Activated T-cell treated with anti-CD3 and anti-CD28 coated beads for 48 hours (primary cell): ENCODE measurements at places on chromosomes 16 and 17.

- DNase-seq: no peak
These were observed 2.3 kb upstream of the CLUH start for GRCh38 chr17:2713881-2714280.

GRCh38 chr17:49339354-49339753 lies 22.7 kb downstream of the ZNF652 start:
- DNase-seq: no peak

- DNase-seq: no peak
These were observed 149.1 kb downstream of the ZNF423 start for GRCh38 chr16:49706620-49707355.

DNA sequence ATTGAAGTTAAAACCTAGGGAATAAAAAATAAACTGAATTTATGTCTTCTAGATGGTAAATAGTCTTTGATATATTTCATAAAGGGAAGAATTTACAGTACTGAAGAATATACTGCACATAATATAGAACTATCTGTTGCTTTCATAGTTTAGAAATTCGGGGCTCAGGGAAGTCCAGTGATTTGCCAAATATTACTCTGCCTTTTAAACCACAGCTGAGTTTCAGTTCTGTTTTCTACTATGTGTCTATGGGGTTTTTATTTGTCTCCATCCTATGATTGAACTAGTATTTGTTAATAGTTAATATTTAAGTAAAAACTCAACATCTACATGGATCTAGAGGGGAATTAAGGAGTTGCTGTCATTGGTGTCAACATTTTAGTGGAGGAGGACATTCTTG lies 715.0 kb upstream of the CDH8 start:
- no peak for DNase-seq

GRCh38 chr17:46023783-46024388 lies 24.8 kb downstream of the STH start:
- DNase-seq: no peak

- no peak for DNase-seq
These were observed 29.9 kb downstream of the CIBAR2 start for GRCh38 chr16:85082173-85083050.

DNA sequence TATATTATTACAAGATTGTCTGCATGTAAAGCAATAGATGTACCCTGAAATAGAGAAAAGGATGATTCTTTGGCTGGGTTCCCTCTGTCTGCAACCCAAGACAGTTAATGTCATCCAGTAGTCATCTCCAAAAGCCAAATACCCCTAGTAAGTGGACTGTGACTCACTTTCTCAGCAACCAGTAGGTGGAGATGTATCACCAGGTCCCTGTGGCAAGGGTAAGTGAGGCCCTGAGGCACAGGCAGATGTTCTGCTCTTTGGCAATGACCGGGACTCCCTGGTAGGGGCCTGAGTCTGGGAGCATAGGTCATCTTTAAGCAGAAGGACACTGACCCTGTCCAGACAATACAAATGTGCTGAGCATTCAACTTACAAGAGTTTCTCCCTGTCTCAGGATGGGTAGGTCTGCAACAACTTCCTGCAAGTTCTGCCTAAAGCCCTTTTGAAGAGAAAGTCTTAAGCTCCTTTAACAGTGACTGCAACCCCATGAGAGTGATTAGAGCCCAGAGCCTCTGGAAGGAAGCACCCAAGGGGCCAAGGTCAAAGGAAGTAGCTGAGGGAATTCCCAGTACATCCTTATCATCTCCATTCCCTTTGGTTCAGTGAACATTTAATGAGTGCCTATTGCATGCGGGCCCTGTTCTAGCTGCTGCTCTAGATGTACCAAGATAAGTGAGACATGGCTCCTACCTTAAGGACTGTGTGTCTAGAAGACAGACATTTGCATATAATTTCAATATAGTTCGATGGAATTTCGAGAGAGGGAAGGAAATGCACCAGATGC lies 31.9 kb downstream of the PMP22 start:
- DNase-seq: peak; percentile 8

DNA sequence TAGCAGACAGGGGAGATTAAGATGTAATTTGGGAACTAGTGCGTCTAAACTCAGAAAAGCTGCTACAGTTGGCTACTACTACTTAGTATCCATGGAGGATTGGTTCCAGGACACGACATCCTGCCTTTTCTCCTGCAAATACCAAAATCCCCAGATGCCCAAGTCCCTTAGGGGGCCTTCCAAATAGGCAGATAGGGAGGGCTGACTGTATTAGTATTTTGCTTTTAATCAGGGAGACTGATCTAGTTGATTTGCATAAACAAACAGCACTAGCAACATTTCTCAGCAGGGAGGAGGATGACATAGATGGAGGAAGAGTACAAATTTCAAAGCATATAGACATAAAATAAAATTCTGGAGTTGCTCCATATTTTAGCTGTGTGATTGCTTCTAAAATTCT lies 621.6 kb upstream of the GOT2 start:
- no peak for DNase-seq

DNA sequence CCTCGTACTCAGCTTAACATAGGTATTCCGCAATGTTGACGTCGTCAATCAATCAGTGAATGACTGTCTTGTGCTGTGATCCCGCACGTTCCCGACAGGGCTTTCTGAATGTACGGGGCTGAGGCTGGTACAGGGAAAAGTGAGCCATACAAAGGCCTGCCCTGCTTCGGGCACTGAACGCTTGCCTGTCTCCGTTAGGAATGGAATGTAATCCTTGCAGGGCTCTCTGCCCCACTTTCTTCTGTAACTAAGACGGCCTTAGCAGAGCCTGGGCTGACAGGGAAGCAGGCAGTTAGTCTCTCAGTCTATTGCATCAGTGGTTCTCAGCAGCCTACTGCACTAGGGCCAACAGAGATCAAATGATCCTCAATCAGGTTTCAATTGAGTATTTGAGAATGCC lies 16.2 kb upstream of the MYH3 start:
- DNase-seq: no peak

- DNase-seq: no peak
These were observed 520.2 kb upstream of the C16orf82 start for GRCh38 chr16:26546573-26546972.

GRCh38 chr17:51164911-51165679 lies 1.1 kb upstream of the NME2 start:
- no peak for DNase-seq

GRCh38 chr17:18896947-18897346 lies 39.0 kb downstream of the PRPSAP2 start:
- DNase-seq: no peak

GRCh38 chr17:74579900-74580299 lies 12.2 kb downstream of the CD300LD start:
- no peak for DNase-seq

- no peak for DNase-seq
These were observed 13.3 kb upstream of the FZD2 start for GRCh38 chr17:44543905-44544523.

DNA sequence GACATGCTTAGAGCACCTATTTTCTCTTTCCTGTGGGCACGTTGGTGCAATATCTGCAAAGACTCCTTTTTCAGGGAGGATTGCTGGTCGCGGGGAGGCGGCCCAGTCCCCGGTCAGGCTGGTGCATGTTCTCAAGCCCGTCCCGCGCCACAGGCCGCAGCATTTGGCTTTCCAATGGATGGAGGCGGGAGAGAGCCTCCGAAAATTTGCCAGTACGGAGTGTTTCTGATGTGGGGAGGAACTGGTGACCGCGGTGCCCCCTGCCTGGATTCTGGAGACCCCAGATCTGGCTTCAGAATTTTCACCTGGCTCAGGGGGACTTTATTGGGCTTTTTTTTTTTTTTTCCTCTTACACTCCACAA lies 2.3 kb downstream of the CMIP start:
- no peak for DNase-seq

DNA sequence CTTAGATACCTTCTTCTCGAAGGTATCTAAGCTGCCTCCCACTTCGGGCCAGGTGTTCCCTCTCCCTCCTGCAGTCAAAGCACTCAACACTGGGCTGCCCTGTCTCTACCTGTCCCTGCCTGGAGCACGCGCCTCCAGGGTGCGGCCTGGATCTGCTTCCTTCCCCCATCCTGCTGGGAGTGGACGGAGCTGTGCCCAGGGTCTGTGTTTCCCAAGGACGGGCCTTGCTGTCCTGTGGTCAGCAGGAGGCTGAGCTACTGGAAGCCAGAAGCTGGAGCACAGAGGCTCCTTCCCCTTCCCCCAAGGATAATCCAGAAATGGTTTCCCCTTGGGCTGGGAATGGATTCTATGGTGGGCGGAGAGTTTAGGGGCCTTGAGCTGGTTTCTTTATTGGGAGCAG lies 16.7 kb downstream of the LLGL2 start:
- no peak for DNase-seq

GRCh38 chr17:59152925-59153324 lies 2.1 kb downstream of the SKA2 start:
- no peak for DNase-seq

DNA sequence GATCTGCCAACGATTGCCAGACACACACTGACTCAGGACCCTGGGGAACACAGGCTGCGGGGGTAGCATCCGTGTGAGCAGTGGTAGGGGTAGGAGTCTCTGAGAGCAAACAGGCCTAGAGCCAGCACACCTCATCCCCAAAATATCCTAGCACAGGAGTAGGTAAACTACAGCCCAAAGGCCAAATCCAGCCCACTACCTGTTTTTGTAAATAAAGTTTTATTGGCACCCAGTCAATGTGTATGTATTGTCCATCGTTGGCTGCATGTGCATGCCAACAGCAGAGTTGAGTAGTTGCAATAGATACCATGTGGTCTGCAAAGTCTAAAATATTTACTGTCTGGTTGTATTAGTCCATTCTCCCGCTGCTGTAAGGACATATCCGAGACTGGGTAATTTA lies 55.5 kb upstream of the GPRC5B start:
- DNase-seq: no peak

DNA sequence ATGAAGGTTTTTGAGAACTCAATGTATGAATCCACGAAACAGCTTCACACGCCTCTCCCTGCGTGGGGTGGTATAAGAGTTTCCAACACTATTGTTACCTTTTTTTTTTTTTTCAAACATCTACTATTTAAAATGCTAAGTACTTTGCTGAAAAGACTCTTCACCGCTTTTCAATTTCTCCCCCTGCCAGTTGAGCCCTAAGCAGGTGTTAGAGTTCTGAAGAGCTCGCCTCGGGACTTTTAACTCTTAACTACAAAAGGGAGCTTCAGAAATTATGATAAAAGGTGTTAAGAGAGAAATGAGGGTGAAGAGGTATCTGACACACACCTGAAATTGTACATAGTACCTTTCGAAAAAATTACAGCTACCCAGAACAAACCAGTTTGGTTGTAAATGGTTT lies 20.9 kb upstream of the PSMD7 start:
- DNase-seq: no peak

GRCh38 chr16:13014476-13014875 lies 113.1 kb downstream of the SHISA9 start:
- DNase-seq: no peak

GRCh38 chr17:70049801-70050591 lies 25.0 kb upstream of the KCNJ16 start:
- no peak for DNase-seq

DNA sequence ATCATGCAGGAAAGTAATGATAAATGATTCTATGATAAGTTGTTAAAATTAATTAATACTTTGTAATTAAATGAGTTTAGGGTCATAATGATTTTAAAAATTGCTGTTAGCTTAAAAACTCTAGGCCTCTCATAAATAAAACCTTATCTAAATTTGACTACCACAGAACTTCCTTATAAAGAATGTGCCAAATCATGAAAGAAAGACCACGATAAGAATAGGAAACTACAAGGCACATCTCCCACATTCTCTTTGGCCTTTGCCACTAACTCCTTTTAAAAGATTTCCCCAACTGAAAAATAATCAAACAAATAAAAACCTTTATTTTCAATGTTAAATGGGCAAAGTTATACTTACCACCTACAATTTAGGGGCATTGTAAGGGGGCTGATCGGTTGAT lies 164.6 kb upstream of the C17orf78 start:
- no peak for DNase-seq

DNA sequence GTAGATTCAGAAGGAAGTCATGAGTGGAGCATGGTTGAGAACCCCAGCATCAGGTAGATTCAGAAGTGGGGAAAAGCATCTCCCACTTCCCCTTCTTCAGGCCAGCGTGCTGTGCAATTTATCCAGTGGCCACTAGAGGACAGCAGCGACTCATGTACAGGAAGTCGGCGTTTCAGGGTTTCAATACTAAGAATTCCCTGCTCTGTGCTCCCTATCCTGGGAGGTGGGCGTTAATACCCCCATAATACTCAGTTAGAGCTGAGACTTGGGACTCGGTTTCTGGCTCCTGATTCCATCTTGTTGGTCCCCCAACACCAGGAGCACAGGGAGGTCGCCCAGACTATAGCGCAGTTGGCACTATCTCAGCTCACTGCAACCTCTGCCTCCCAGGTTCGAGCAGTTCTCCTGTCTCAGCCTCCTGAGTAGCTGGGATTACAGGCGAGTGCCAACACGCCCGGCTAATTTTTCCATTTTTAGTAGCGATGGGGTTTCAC lies 75.3 kb upstream of the AMZ2 start:
- peak; percentile 59 for DNase-seq

DNA sequence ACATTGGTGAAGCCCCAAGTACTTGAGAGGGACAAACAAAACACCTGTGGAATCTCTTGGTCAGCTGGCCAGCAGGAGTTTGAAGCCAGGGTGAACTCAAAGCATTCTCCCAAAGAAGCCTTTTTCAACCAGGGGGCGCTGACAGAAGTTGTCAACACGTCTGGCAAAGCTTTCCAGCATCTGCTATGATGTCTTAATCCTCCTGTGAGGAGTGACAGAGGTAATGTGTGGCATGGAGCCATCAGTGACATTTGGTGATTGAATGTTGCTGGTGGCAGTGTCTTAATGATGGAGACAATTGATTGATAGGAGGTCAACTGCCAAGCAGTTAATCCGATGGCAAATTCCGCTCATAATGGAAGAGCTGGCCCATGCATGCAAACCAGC lies 257.6 kb upstream of the HSBP1 start:
- no peak for DNase-seq

- no peak for DNase-seq
These were observed 2.5 kb downstream of the KRT33A start for GRCh38 chr17:41347869-41348760.

DNA sequence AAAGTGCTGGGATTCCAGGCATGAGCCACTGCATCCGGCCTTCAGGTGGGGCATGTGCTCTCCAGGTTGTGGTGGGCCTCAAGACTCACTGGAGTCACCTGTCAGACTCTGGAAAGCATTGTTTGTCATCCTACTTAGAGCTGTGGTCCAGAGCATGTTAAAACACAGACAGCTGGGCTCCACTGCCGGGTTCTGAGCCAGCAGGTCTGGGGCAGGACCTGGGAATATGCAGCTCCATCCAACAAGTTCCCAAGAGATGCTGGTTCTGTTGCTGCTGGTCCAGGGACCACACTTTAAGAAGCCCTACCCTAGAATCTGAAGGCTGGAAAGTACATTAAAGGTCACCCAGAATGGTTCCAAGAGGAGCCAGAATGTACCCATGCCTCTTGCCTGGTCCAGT lies 75.3 kb downstream of the GAS7 start:
- DNase-seq: no peak

DNA sequence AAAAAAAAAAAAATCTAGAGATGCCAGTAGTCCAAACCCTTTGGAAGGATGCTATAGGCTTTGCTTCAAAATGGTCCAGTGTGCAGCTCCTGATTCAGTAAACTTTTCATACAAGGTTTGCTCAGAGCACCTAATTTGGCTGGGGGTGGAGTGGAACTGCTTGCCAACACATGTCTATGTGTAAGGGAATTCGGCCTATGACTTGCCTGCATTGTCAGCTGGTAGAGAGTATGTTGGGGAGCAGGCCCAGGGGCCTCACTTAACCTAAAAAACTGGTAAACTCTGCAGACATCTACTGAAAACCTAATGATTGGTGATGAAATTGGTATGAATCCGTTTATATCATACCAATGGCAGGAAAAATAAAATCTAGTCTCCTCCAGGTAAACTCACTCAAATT lies 1.5 kb upstream of the MFSD6L start:
- DNase-seq: no peak

GRCh38 chr17:50219342-50219741 lies 17.9 kb upstream of the COL1A1 start:
- no peak for DNase-seq
